ENCODE measurements at places on chromosomes 6 and 20.

DNA sequence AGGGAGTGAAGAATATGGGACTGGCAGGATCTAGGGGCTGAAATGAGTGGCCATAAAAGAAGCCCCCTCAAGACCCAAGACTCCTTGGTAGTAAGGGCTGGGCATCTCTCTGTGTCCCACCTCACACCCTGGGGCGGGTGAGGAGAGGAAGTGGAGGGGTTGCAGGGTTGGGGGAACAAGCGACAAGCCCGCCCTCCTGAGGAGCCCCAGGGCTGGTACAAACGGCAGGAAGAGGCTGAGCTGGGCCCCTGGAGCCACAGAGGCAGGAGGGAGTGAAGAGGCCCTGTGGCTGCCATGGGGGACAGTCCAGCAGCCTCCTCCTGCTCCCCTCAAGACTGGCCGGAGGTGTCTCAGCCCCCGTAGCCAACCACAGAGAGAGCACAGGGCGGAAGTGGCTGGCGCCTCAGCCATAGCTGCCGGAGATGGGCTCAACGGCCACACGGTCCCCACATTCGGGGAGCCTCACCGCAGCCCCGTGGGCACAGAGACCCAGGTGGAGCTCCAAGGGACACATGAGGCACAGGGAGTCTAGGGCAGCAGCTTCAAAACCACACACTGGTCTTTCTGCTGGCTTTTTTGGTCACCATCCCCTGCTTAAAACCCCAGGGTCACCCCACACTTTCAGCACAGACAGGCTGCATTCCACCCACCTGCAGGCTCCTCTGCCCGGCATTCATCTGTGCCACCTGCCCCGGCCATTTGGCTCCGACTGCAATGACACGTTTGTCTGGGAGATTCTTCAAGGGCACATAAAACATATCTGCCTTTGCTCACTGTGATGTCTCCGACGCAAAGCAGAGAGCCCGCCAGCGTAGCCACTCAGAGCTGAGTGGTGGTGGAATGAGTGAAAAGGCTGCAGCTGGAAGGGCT lies 524 bp downstream of the C20orf203 start:
- peak; percentile 12 for DNase-seq

- DNase-seq, result no peak
Measured at GRCh38 chr6:6277413-6277812, 43.0 kb downstream of the F13A1 start.

DNA sequence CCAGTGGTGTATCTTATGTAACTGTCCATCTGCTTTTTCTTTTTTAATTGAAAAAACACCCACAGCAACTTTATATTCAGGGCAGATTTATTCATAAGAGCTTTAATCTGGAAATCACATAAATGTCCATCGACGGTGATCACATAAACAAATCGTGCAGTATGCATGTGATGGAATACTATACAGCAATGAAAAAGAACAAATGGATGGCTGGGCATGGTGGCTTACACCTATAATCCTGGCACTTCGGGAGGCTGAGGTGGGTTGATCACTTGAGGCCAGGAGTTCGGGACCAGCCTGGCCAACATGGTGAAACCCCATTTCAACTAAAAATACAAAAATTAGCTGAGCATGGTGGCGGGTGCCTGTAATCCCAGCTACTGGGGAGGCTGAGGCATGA lies 39.1 kb downstream of the VSTM2L start:
- no peak for DNase-seq

DNA sequence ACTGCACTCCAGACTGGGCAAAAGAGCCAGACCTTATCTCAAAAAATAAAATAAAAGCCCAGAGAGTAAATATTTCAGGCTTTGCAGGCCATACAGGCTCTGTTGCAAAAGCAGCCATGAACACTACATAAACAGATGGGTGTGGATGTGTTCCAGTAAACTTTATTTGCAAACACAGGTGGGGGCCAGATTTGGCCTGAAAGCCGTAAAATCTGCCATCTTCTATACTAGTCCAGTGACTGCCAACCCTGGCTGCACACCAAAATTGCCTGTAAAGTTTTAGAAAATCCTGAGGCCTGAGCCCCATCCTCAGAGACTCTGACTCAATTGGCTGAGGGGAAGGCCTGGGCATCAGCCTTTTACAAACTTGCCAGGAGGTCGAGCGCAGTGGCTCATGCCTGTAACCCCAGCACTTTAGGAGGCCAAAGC lies 103.6 kb downstream of the ZMYND8 start:
- DNase-seq, result no peak

GRCh38 chr6:89270951-89271721 lies 44.0 kb downstream of the GABRR2 start:
- DNase-seq, result no peak

DNA sequence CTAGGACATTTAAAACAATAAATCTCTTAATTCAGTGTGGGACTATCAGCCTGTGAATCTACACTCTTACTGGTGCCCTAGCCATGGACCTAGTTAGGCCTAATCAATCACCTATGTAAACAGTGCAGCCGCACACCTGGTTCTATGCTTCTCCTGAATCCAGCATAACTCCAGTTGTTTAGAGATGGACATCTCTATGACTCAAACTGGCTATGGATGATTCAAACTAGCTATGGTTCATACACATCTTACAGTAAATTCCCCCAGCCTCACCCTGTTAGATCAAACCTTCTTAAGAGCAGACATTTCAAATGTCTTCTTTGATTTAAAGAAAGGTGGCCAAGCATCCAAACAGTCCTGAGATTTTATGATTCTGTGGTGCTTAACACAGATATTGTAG lies 34.7 kb downstream of the SLC35B3 start:
- DNase-seq, result no peak

DNA sequence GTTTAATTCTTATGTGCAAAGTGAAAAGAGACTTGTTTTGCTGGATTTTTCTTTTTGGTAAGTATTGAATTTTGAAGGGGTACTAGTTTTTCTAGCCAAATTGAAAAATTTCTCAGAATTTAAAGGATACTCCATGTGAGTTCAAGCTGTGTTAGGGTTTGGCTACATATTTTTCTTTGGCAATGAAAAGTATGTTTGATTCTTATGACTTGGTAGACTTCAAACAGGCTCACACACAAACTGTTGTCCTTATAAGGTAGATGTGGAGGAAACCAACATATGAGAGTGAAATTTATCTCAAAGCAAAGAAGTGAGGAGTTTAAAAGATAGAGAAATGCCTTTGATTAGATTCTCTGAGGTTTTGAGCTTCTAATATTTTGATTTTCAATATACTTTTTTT lies 356.7 kb downstream of the BCKDHB start:
- DNase-seq, result no peak

DNA sequence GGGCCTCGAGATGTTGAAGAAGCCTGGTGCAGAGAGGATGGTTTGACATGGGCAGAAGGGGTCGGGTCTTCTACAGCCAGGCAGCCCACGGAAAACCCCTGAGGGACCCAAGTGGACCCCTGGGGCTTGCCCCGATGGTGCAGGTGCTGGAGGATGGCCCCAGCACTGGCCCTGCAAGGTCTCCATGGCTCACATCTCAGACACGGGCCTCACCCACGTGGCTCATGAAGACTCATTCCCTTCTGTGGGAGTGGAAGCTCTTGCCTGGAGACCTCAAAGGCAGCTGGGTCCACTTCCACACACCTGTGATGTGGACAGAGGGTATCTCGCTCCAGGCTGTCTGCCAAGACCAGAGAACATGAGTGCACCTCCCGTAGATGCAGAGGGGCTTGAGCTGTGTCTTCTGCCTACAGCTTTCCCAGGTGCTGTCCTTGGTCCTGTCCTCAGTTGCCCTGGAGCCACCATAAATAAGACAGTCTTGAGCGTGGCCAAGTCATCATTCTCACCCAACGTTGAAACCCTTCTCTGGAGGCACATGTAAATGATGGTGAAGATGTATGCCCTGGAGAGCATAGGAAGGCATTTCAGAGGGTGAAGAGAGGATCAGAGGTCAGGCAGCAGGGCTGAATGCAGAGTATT lies 108.0 kb downstream of the SYNDIG1 start:
- no peak for DNase-seq
